ENCODE measurements at places on chromosomes 5 and 9.

DNA sequence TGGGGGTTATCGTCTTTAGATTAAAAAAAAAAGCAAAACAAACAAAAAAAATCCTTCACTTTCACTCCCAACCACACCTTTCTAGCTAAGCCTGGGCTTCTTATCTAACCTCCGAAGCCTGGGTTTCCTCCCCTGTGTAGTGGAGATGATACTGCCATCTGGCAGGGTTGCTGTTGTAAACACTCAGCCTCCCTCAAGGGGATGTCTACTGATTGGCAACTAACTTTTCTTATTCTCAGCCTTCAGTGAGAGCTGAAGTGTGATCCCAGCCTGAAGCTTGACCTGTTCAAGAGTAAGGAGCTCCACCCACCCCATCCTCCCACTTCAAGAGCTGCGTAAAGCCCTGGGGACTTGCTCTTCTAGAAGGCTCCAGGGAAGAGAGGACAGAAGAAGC lies 21.5 kb upstream of the WWC1 start:
- ATAC-seq: no peak

DNA sequence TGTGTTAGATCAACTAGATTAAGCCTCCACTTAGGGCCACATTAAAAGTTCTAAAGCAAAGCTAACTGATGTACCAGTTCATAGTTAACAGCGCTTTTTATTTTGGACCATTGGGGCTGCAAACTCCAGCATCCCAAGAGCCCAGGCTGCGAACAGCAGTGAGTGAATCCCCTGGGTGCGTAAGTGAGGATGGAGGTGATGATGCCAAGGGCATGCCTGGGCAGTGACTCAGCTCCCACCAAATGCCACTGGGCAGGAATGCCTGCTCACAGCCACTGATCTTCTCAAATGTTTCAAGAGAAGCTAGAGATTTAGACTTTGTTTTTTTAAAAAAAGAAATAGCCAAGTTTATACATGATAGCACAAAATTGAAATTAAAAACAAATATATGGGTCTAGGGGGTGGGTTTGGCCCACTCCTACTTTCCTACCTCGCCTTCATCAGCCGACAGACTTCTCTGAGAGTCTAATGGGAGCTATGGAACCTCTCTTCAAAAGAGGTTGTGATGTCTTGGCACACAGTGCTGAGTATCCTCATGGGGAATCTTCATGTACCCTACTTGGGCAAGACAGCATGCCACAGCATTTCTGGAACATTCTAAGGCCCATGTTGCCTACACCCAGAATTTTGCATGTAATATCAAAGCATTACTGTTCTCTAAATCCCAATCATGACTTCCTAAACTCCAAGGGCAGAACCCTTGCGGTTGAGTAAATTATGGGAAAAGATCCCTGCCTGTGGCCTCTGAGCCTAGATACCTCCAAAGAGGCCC lies 398.1 kb downstream of the EBF1 start:
- no peak for ATAC-seq

DNA sequence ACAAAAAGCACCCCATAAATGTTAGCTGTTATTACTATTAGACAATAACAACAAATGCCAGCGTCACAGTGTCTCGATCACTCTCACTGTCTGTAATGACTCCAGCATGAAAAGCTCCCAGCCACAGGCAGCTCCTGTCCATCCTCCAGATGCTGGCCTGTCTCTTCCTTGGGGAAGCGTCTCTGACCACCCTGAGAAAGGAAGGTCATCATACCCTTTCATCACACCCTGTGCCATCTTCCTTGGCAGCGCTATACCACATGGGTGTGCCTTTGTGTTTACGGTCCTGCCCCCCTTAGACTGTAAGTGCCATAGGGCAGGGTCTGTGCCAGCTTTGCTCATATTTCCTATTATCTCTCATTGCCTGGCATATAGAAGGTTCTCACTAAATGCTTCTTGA lies 90.6 kb downstream of the PRRT1B start:
- no peak for ATAC-seq

DNA sequence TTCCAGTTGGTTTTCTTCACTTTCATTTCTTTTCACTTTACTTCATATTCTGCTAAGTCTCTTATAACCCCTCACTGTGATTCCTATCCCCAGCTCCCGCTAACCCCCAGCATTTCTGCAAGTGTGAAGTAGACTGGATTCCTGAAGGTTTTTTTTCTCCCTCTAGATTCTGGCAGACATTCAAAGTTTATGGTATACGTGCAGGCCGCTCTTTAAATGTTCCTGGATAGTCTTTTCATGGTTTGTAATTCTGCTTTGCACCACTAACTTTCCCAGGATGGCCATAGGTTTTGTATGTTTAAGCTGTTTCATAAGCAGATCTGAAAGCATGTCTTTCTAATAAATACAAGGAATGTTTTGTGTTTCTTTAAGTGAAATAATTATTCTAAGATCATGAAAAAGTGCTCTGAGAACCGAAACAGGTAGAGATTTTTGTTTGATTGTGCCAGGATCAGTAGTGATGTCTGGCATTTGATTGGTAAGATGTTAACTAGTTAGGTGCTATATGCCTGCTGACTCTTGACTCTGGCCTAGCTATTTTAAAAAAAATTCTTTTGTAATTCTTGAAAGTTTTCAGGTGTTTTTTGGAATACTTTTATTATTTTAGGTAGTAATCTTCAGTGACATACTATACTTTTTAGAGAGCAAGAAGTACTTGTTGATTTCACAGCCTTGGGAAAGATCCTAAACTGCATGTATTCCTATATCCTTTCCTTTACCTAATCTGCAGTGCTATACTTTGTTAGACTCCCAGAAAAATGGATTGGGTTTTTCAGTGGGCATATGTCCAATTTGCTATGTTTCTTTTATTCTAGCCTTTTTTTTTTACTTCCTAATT lies 29.7 kb downstream of the CNOT6 start:
- ATAC-seq: no peak

DNA sequence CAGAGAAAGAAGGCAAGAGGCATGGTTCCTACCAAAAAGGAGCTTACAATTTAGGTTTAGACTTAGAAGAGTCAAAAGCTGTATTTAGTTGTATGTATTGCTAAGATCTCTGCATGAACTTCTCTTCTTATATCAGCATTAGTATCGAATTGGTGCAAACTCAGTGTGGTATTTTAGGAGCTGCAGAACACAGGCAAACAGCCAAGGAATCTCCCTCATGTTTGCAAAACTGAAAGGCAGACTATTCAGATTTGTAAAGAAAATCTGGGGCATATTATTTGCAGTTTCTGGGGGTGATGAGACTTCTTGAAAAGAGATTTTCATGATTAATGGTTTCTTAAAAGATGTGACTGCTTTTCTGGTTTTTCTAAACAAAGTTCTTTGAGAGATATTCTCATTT lies 252.7 kb downstream of the CEMIP2 start:
- no peak for ATAC-seq

GRCh38 chr9:8157683-8158324 lies 358.2 kb upstream of the DMAC1 start:
- ATAC-seq: no peak

GRCh38 chr9:128321343-128321742 lies 904 bp downstream of the TRUB2 start:
- no peak for ATAC-seq

DNA sequence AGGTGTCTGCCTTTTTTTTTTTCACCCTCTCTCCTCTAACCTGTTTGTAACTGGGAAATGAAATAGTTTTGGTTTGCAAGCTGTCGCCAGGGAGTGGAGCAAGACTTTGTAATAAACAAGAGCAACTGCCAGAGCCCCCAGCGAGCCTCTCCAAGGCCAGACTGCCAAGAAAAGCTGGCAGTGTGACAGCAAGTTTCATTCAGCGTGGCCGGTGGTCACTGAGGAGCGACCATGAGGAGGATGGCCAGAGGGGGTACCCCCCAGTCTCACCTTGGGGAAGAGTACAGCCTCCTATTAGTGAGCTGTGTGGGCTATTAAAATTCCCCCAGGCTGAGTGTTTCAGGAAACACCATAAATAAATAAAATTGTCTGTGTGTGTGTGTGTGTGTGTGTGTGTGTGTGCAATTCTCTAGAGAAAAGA lies 49.9 kb downstream of the ZFAND5 start:
- ATAC-seq: peak; percentile 16

DNA sequence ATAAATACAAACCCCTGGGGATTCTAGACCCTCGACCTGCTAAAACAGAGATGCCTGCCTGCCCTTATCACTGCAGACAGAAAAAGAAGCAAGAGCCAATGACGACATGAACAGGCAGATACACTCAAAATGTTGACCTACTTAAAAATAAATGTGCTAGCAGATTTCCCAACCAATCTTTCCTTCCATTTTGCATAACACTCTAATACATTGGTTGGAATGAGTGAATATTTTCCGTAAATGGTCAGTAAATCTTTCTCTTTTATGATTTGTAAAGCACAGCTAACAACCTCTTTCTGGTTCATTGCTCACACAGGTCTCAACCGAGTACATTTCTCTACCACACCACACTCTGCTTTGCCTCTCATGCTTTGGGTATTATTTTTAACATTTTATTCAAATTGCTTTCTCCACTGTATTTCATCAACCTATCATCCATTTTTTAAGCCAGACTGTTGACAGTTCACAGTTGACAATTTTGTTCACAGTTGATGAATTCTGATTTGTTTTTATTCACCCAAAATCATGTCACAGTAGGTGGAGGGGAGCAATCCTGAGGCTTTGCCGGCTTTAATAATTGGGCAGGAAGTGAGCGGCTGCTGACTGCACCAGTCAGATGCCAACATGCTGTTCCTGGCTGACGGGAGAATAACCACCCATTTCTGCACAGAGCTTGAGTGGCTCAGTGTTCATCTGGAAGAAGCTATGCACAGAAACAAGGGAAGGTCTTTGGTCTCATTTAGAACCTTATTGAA lies 426.6 kb downstream of the SPOCK1 start:
- no peak for ATAC-seq

GRCh38 chr9:25724424-25724823 lies 46.2 kb upstream of the TUSC1 start:
- ATAC-seq: no peak

DNA sequence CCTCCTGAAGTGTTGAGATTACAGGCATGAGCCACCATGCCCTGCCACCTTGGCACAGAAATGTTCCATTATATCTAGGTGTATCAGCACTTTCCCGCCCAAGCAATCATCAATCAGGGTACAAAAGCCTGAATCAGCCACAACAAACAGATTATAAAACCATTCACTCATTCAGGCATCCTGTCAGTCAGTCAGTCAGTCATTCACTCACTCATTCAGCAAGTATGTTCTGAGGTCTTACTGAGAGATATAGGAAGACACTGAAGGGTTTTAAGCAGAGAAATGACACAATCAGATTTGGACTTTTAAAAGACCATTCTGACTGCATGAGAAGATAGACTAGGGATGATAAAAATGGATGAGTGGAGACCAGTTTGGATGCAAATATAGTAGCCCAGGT lies 13.1 kb downstream of the PSMD5 start:
- ATAC-seq: no peak

DNA sequence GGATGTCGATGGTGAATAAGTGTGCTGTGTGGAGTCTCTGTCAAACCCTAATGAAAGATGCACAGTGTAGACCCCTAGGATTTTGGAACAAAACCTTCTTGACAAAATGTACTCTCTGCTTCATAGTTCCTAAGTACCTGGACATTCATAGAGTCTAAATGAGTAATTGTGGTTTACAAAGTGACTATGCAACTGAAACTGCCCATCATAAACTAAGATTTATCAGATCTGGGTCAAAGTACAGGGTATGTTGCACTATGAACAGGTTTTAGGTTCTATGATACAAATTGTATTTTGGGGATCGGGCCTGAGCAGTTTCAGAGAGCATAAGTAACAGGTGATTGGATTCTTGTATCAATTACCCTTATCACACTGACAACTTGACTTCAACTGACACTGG lies 79.4 kb downstream of the LURAP1L start:
- ATAC-seq: no peak

GRCh38 chr5:127950707-127951391 lies 132.7 kb upstream of the SLC12A2 start:
- no peak for ATAC-seq

- ATAC-seq: peak; percentile 4
These were observed 10.2 kb downstream of the AQP3 start for GRCh38 chr9:33437205-33437604.

DNA sequence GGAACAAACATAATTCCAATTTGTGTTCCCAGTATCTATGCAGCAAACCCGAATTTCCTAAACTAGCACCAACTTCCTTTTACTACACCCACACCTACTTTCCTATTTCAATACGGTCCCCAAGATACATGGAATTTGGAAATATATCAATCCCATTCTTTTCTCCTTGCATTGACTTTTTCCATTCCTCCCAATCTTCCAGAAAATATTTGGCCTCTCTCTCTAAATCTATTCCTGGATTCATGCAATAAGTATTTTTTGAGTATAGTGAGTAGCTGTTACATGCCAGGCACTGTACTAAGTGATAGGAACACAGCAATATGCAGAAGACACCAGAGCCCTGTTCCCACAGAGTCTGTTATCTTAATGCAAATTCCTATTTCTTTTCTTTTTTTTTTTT lies 216.2 kb upstream of the PIK3R1 start:
- ATAC-seq: no peak

DNA sequence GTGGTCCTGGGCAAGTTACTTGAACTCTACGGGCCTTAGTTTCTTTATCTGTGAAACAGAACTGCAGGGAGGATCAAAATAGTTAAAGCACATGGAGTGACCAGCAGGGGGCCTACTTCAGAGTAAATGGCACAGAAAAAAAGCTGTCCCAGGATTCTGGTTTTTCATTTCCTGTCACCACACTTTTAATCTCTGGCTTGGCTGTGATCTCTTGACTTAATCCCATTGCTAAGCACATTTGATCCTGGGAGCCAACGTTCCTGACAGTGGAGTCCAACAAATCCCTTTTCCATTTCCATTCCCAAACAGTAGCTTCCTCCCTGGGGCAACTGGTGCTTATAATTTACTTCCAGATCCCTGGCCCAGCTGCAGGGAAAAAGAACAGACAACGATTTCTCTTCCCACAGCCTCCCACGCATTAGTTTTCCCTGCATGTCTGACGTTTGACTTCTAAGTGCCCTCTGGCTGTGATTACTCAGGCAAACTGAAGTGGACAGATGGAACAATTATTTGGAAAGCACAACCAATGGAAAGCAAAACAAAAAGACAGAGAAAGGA lies 136.5 kb upstream of the STK32A start:
- ATAC-seq: no peak

- no peak for ATAC-seq
These were observed 428.8 kb downstream of the SH3GL2 start for GRCh38 chr9:18007621-18008020.

- peak; percentile 98 for ATAC-seq
These were observed 6.8 kb upstream of the CEP120 start for GRCh38 chr5:123429993-123430392.

- ATAC-seq: peak; percentile 97
These were observed 176.4 kb downstream of the KIF4B start for GRCh38 chr5:155189981-155190380.

- no peak for ATAC-seq
These were observed 3.7 kb downstream of the TMEM245 start for GRCh38 chr9:109115931-109116526.

GRCh38 chr5:105581988-105582690 lies 2019.5 kb upstream of the NUDT12 start:
- no peak for ATAC-seq

- no peak for ATAC-seq
These were observed 300.9 kb downstream of the RFX3 start for GRCh38 chr9:3224931-3225330.

- ATAC-seq: no peak
These were observed 377.7 kb downstream of the FGF10 start for GRCh38 chr5:44011518-44011917.

- ATAC-seq: no peak
These were observed 12.0 kb upstream of the TGFBR1 start for GRCh38 chr9:99092643-99093491.

- no peak for ATAC-seq
These were observed 38.8 kb upstream of the LPCAT1 start for GRCh38 chr5:1562599-1562998.

- ATAC-seq: no peak
These were observed 602.6 kb downstream of the CDH12 start for GRCh38 chr5:22250528-22250927.

All from esophagus mucosa (tissue), 1 donor.